ENCODE measurements at places on chromosomes 13 and 19. TPM values are rescaled to one million over a fixed set of nuclear protein-coding genes. Genes with fewer than 3 reads are reported as not detected.

NBEA gene
- 19.4 TPM for total RNA-seq

NANOS2 gene
- total RNA-seq = 0.18 TPM

APC2 gene
- total RNA-seq = 1.4 TPM

LACC1 gene
- total RNA-seq = 5.6 TPM

SUPT5H gene
- 110 TPM for total RNA-seq

FOXA3 gene
- 24.6 TPM for total RNA-seq

MIER2 gene
- total RNA-seq = 56.3 TPM

KLK14 gene
- 1.1 TPM for total RNA-seq

NLRP11 gene
- not detected for total RNA-seq

SLC10A2 gene
- not detected for total RNA-seq

C19orf85 gene
- 2.1 TPM for total RNA-seq

PBX4 gene
- total RNA-seq = 4.5 TPM

CEACAM1 gene
- 1.2 TPM for total RNA-seq

ZNF570 gene
- total RNA-seq = 4.7 TPM

BIVM gene
- total RNA-seq = 10.4 TPM

KCNRG gene
- 0.32 TPM for total RNA-seq

PLPP2 gene
- 102 TPM for total RNA-seq

NLRP5 gene
- not detected for total RNA-seq

TBXA2R gene
- 1.3 TPM for total RNA-seq

INAFM1 gene
- total RNA-seq = 7.0 TPM

Measured in WTC11 (cell line).